ENCODE measurements at places on chromosomes 12 and 14. TPM values are rescaled to one million over a fixed set of nuclear protein-coding genes. Genes with fewer than 3 reads are reported as not detected.

DNA sequence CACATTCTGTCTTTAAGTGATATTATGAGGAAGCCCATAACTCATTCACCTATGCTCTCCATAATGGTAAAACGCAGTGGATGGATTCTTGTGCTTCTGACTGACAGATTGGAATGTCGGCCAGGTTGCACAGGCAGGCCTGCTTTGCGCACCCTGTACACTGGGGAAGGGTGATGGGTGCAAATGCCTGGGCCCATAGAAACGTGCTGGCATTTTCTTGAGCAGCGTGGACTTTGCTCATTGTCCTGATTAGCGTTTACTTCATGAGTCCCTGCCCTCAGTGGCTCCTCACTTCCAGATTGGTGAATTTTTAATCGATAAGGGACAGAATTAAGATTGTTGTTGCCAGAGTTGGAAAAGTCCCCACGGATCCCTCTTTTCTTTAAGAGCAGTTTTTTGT is 80.9 kb upstream of the TRAF3 start:
- no peak for DNase-seq

GRCh38 chr12:69978020-69978419 is 153.0 kb downstream of the MYRFL start:
- DNase-seq: no peak

Gene NID2
- 0.19 TPM for total RNA-seq

- no peak for DNase-seq
Observed at GRCh38 chr14:97930166-97930565, 1133.0 kb downstream of the VRK1 start.

GRCh38 chr12:54961190-54961589 is 23.4 kb downstream of the TESPA1 start:
- DNase-seq: no peak

DNA sequence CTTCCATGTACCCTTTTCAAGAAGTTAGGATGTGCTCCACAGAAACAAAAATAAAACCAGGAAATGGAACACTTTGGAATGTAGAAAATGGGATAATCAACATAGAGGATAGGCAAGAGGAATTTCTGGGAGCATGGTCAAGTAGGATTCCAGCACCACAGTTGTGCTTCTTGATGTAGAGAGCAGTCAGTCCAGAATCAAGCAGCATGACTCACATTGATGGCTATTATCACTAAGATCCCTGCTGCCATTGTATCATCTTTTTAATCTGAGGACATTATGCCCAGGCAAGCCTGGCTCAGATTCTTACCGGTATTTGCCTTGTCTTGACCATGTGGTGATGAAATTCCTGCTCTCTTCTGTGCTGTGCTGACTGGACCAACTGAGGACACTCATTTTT is 5.7 kb downstream of the ETFRF1 start:
- no peak for DNase-seq

GRCh38 chr12:7015555-7016370 is 2.5 kb downstream of the LPCAT3 start:
- no peak for DNase-seq

Gene POTEM
- not detected for total RNA-seq

- DNase-seq: peak; percentile 70
Observed at GRCh38 chr14:91405241-91405721, 12.3 kb downstream of the CCDC88C start.

DNA sequence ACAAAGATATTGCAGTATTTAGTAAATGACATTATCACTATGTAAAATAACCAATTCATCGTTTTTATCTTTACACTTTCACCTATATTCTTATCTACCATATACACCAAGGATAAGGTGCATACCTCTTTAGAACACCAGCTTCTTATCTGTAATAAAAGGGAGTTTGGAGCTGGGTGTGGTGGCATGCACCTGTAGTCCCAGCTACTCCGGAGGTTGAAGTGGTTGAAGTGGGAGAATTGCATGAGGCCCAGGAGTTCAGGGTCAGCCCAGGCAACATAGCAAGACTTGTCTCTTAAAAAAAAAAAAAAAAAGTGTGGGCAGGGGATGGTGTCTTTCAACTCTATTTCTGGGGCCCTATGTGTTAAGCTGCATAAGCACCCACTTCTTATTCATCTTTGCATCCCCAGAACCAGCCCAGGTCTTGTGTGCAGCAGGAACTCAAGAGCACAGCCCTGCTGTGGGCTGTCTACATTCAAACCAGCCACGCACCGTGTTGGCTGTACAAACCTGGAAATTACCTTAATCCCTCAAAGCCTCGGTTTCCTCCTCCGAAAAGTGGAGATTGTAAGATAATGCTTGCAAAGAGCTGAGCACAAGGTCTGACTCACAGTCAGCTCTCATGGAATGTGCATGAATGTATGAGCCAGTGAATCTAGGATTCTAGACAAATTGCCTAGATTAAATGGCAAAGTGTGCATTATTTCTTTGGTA is 256.6 kb upstream of the FOXN3 start:
- DNase-seq: no peak

GRCh38 chr14:94376976-94377865 is 11.2 kb downstream of the SERPINA1 start:
- no peak for DNase-seq

GRCh38 chr12:89745286-89745685 is 36.6 kb upstream of the ATP2B1 start:
- no peak for DNase-seq

GRCh38 chr14:99643343-99643742 is 1.6 kb upstream of the HHIPL1 start:
- no peak for DNase-seq

- no peak for DNase-seq
Observed at GRCh38 chr14:95039259-95039992, 117.9 kb downstream of the DICER1 start.

Gene TEX52
- total RNA-seq: not detected

DNA sequence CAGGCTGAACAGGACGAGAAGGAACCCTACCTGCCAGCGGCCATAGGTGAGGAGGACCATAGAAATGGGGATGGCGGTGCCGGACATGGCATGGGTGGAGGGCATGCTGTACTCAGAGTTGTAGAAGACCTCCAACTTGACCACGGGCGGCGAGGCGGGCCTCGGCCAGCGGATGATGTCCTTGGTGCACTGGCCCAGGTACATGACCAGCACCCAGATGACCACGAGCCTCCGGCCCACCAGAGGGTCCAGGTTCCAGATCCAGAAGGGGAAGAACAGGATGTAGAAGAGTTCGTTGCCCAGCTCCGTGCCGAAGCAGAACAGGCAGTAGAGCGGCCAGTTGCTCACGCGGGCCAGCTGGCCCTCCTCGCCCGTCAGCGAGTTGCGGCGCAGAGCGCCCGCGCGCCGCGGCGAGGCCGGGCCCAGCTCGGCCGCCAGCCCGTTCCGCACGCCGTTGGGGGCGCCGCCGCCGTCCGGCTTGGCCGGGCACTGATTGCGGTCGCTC is 582 bp downstream of the SGPP1 start:
- DNase-seq: peak; percentile 38

Gene LRTM2
- 0.11 TPM for total RNA-seq

Gene TMEM117
- total RNA-seq: 3.4 TPM

DNA sequence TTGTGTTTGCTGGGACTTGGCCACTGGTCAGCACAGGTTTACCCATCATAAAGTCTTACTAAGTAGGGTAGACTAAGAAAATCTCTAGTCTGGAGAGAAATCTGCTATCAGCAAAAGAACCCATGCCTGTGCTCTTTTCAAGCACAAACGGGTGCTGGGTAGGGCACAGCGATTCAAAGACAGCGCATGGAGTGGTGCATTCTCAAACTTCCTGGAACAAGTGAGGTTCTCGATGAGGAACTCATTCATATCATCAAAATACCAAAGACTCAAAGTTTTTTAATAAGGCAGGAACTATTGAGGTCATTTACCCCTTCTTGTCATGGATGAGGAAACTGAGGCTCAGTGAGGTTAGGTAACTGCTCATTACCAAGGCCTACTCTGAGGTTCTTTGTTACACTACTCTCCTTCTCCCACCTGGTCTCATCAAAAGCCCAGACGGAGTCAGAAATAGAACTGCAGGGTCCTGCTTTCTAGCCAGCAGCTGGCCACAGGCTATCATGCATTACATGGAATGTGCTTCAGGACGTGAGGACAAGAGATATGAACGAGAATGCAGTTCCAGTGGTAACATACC is 390.3 kb downstream of the ZFP36L1 start:
- no peak for DNase-seq

DNA sequence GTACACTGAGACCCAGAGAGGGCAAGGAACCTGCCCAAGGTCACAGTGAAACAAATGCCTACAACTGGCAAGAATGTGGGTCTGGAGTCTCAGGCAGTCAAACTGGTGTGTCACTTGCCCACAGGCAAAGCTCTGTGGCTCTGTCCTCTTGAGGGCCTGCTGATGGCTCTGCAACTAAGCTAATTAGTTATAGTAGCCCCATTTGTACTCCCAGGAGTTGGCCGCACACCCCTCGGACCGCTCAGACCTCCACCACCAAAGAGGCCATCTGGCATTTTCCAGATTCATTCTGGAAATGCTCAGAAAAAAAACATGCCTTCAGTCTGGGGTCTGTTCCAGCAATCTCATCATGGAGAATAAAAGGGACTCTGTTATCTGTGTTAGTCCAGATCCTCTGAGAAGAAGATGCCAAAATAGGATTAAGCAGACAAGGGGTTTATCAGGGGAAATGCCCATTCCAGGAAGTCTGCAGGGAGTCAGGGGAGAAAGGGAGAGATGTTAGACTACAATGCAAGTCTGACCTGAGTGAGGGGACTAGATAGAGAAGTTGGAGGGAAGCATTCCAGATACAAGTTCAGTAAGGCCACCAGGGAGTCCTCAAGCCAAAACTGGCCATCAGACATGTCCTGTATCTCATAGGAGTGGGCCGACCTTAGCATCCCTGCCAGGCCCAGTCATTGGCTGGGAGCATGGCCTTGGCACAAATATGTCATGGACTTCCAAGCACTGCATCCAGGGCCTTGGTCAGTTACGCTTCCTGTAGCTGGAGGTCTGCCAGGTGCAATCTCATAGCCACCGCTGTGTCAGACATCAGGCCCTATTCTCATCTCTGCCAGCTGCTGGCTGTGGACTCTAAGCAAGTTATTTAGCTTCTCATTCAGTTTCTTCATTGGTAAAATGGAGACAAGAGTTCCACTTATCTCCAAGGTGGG is 15.4 kb upstream of the OAS1 start:
- DNase-seq: no peak

Gene TARBP2
- total RNA-seq: 22.4 TPM

Gene RNU4-1
- 1,035 TPM for total RNA-seq

Gene PLEK2
- total RNA-seq: 1.3 TPM

Gene BCL2L14
- 0.28 TPM for total RNA-seq

- peak; percentile 79 for DNase-seq
Observed at GRCh38 chr12:113136128-113136989, 798 bp upstream of the RASAL1 start.

GRCh38 chr12:131764738-131765137 is 53.8 kb downstream of the SFSWAP start:
- DNase-seq: no peak

DNA sequence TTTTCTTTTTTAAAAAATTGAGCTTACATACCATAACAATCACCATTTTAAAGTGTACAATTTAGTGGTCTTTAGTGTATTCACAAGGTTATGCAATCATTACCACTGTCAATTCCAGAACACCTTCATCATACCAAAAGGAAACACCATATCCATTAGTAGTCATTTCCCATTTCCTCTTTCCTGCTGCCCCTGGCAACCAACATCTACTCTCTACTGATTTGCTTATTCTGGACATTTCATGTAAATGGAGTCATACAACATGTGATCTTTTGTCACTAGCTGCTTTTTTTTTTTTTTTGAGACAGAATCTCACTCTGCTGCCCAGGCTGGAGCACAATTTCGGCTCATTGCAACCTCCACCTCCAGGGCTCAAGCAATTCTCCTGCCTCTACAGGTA is 66.8 kb upstream of the CFL2 start:
- no peak for DNase-seq

- no peak for DNase-seq
Observed at GRCh38 chr12:109487181-109488050, 10.0 kb downstream of the UBE3B start.

Gene RD3L
- not detected for total RNA-seq

Gene SAMD15
- not detected for total RNA-seq

Gene APOF
- total RNA-seq: not detected

DNA sequence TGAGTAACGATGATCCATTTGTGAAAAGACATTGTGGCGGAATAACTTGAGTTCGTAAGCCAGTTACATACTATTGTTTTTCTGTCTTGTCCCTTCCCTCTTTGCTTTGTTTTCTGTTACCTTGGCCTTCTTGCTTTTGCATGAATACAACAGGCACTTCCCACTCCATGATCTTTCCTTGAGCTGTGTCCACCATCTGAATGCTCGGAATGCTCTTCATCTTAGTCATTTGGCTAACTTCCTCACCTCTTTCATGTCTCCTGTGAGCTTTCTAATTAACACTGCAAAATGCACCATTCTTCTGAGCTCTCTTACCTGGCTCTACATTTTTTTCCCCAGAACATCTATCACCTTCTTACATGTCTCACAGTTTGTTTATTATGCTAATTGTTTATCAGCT is 10.0 kb downstream of the KNTC1 start:
- no peak for DNase-seq

- no peak for DNase-seq
Observed at GRCh38 chr14:30297876-30298795, 260.8 kb upstream of the G2E3 start.

GRCh38 chr14:92460916-92461579 is 52.5 kb upstream of the RIN3 start:
- DNase-seq: no peak

Gene KRT75
- not detected for total RNA-seq

DNA sequence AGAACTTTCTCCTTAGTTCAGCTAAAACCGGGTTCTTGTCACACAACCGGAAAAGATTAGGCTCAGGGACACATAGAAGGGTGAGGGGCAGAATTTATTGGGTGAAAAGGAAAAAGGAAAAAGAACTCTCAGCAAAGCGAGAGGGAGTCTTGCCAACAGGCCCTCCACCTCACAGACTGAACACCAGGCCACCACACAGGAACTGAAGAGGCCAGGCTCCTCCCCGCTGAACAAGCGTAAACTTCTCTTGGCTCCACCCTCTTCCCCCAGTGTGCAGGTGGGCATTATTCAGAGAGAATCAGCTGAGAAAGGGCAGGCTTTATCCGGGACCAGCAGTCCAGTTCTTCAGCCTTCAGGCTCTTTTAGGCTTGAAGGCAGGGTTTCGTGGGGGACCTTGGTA is 125.6 kb upstream of the FGD4 start:
- DNase-seq: peak; percentile 58

- DNase-seq: no peak
Observed at GRCh38 chr12:30926243-30927221, at the start of gene TSPAN11. Gene TSPAN11, plus strand, starts transcription at chr12:30926748. Its CDS starts 27,244 bp downstream, at chr12:30953992.

GRCh38 chr14:96145116-96145864 is 59.3 kb upstream of the BDKRB2 start:
- DNase-seq: no peak

DNA sequence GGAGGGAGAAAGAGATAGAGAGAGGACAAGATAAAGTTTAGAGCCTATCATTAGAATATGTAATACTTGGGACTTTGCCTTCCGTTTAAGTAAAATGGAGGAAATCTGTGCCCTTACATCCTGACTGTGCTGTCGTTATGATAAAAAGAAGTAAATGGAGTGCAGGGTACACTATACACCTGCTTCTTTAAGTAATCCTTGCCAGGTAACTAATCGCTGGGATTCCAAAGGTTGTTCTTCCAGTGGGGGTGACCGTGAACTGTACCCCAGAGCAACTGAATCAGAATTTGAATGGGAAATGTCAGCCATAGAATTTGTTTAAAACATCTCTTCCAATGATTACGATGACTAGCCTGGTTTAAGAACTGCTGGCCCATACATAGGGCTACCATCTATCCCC is 126.1 kb upstream of the EEA1 start:
- DNase-seq: no peak

- DNase-seq: no peak
Observed at GRCh38 chr12:7497661-7498060, 5.9 kb downstream of the CD163 start.
